Stimulated activated CD4-positive, alpha-beta T cell treated with anti-CD3 and anti-CD28 coated beads, TNF-alpha, amount 100 ng/mL, for 4 hours (primary cell): ENCODE measurements at places on chromosomes 11 and 22.

- DNase-seq, result no peak
Observed at GRCh38 chr11:27392278-27393114, 29.5 kb upstream of the CCDC34 start.

DNA sequence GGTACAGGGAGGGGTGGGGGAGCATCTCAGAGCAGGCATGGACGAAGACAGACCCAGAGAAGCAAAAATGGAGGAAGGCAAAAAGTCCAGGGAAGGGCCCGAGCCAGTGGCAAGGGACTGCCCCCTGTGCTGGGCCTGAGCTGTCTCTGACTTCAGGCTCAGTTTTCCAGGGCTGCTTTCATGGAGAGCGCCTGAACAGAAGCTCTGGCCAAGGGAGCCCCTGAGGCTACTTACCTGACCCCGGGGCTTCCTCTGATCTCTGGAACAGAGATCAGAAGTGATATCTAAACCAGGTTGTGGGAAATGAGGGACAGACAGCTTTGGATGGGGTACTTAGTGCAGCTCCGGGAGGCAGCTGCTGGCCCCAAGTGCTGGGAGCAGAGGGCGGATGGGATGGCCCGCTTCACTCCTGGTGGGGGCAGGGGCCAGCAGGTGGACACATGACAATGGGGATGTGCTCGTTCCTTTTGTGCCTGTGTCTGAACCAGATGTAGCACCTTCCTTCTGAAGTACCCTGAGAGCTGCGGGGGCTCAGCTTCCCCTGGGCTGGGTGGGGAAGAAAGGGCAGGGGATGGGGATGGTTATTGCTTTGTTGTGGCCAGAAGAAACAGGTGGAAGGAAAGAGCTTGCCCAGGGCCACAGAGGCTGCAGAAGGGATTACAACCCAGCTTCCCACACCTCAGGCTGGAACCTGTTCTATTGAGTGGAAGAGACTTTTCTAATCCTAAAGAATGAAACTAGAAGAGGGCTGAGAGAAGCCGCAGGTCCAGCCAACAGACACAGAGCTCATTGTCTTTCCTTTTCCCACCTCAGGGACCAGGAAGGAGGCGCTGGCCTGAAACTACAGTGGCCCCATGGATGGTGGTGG lies 5.7 kb downstream of the LRRC10B start:
- no peak for DNase-seq

DNA sequence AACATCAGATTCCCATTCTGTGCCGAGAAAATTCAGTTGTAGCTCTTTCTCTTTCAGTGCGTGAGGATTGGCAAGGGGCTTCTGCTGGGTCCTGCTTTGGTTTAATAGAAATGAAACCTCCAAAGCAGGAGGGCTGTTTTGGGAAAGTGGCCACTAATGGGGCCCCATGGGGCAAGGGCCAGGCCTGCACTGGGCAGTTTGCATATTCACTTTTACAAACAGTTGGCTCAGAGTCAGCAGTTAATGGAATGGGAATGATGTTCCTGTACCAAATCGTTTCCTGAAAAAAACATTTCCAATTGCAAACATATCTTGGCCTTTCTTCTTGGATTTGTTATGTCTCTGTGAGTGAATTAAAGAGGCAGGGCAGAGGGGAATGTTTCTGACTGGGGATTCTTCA lies 92.1 kb downstream of the PARVA start:
- DNase-seq, result no peak

GRCh38 chr11:3169255-3170043 lies 4.3 kb upstream of the OSBPL5 start:
- DNase-seq, result no peak

GRCh38 chr11:67586568-67587250 lies 3.1 kb downstream of the GSTP1 start:
- DNase-seq, result no peak

- no peak for DNase-seq
Observed at GRCh38 chr11:34975482-34975881, 59.1 kb downstream of the PDHX start.

GRCh38 chr22:47665151-47665550 lies 902.7 kb downstream of the TBC1D22A start:
- no peak for DNase-seq

- DNase-seq, result no peak
Observed at GRCh38 chr11:17734418-17734911, at the start of gene KCNC1. Gene KCNC1, plus strand, starts transcription at chr11:17734781. Its CDS starts 1,222 bp downstream, at chr11:17736003.

GRCh38 chr11:64677441-64678023 lies 45.5 kb downstream of the NRXN2 start:
- DNase-seq, result no peak

DNA sequence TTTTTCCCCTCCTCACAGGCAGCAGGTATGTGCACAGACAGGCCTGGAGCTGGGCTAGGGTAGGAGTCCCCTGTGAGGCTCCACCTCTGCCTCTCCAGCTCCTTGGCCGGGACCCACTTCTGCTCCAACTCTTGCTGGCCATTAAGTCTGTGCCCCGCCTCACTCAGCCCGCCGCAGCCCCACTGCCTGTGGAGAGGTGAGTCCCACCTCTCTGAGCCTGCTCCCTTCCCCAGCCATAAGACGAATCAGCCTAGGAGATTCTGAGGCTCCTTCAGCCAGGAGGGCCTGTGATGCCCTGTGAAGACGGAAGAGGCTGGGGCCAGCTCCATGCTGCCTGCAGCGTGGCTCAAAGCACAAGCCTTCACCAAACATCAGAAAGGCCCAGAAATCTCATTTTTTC lies 23.0 kb downstream of the TSKU start:
- no peak for DNase-seq

DNA sequence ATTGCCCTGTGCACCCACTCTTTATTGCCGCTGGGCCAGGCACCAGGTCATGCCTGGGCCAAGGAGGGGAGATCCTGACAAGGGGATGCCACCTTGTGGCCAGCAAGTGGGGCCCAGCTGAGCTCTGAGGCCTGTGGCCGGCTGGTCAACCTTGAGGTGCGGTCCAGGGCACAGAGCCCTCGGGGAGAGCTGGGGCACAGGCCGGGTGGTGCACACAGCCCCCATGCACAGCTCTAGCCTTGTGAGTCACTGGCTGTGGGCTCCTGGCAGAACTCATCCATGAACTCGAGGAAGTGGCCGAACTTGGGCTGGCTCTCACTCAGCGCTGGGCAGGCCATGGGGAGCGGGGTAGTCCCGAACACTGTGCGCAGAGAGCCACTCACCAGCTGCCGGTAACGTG lies 94.3 kb downstream of the RNF169 start:
- DNase-seq, result no peak

DNA sequence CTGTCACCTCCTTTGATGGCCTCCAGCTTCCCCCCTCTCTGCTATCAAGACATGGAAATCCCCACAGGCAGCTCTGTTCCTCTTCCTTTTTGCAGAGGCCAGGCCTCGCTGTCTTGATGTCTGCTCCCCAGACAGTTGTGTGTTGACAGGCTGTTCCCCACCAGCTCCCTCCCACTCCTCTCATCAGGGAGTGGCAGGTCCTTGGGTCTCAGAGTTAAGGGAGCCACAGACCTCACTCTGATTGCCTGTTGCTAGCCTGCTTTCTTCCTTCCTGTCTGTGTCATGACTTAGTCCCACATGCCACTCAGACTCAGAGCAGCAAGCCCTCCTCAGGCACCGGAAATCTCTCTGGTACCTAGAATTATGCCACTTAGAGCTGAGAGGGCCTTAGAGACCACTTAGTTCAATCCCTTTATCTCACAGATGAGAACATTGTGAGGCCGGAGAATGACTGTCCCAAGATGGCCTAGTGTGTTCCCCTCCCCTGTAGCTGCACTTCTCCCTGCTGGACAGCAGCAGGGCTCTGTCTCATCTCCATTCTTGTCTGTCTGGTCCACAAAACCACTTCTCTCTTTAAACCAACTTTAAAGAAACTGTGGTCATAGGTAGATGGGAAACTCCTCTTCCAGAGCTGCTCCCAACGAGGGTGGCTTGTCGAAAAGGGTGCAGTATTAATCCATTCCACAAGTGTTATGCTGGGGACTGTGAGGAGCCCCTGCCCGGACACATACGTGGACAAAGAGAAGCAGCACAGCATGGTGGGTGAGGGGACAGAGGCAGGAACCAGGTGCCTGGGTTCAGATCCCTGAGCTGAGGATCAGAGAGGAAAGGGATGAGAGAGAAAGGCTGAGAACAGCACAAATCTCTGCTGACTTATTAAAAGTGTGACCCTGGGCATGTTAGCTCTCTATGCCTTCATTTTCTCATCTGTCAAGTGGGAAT lies 4.2 kb downstream of the AMPD3 start:
- peak; percentile 47 for DNase-seq

DNA sequence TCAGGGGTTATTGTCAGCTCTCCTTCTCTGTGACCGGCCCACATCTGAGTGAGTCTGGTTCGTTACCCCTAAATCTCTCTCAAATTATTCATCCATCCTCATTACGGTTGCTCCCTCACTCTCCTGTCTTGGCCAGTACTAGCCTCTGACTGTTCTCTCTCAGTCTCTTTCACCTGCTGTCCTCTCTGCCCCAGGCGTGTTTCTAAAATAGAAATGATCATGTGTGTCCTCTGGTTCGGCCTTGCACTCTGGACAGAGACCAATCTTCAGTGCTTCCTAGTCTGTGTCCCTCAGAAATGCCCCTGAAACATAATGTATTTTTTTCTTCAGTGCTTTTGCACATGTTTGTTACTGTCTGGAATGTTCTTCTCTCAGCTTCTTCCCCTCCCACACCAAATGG lies 4.9 kb downstream of the PSMD13 start:
- no peak for DNase-seq

DNA sequence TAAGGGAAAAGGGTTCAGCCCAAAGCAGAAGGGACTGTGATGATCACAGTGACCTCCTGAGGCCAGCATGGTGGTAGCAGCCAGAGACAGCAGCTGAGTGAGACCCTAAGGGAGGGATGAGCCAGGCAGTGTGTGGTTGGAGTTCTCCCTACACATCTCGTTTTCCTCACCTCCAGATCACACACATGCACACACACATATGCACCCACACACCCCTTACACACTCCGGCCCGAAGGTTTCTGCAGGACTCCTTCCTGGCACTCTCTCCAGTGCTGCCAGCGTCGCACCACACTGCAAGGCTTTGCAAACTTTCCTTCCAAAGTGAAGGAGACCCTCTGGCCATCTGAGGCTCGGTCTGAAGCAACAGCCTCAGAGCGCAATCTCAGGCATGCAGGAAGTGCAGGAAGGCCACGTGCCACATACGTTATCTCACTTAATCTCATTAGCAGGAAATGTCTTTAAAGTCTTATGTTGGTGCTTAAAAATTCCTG lies 26.9 kb upstream of the TP53I11 start:
- DNase-seq, result no peak

GRCh38 chr22:46687460-46687859 lies 50.6 kb downstream of the CERK start:
- DNase-seq, result no peak

GRCh38 chr22:26713823-26714449 lies 56.5 kb downstream of the MIAT start:
- no peak for DNase-seq

GRCh38 chr22:23047742-23048141 lies 22.6 kb upstream of the GNAZ start:
- no peak for DNase-seq
